ENCODE measurements at places on chromosomes 7 and 10.
A peak's percentile ranks its signal among the peaks of the same experiment; 100 is the strongest.

- DNase-seq: no peak
Observed at GRCh38 chr10:63478564-63478963, 12.8 kb upstream of the JMJD1C start.

GRCh38 chr10:68271196-68271882 is 39.4 kb upstream of the ATOH7 start:
- no peak for DNase-seq

DNA sequence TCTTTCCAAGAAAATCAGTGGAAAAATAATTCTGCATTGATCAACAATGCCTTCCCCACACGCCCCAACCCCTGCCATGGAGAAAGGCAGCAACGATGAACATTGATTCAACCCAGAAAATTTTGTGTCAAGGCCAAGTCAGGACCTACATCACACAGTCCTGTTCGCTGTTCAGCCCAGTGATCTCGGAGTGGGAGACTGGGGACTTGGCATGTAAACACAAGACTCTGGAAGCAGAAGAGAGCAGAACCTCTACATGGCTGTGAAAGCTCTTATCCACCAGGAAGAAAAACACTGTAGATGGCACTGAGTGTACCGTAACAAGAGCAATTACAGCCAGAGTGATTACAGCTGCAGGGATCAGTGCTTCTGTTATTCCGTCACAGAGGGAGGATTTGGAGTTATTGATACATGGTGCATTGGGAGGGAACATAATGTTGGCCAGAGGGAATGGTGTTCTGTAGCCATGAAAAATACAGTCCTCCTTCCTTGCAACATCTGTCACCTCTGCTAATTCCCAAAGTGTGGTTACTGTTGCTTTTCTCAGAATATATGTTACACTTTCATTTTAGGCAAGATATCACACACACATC is 136.6 kb downstream of the IQUB start:
- DNase-seq: no peak

- DNase-seq: no peak
Observed at GRCh38 chr7:155305231-155305904, 7.7 kb downstream of the INSIG1 start.

GRCh38 chr7:41881331-41882130 is 178.6 kb upstream of the INHBA start:
- no peak for DNase-seq

- DNase-seq: no peak
Observed at GRCh38 chr10:24451325-24451820, 242.4 kb downstream of the KIAA1217 start.

GRCh38 chr10:62939698-62940097 is 123.5 kb upstream of the EGR2 start:
- DNase-seq: no peak

- DNase-seq: no peak
Observed at GRCh38 chr7:125857606-125858005, 928.0 kb upstream of the POT1 start.

GRCh38 chr7:19520392-19520791 is 188.4 kb downstream of the POLR1F start:
- no peak for DNase-seq

GRCh38 chr7:124764847-124765400 is 668 bp downstream of the GPR37 start:
- DNase-seq: no peak

DNA sequence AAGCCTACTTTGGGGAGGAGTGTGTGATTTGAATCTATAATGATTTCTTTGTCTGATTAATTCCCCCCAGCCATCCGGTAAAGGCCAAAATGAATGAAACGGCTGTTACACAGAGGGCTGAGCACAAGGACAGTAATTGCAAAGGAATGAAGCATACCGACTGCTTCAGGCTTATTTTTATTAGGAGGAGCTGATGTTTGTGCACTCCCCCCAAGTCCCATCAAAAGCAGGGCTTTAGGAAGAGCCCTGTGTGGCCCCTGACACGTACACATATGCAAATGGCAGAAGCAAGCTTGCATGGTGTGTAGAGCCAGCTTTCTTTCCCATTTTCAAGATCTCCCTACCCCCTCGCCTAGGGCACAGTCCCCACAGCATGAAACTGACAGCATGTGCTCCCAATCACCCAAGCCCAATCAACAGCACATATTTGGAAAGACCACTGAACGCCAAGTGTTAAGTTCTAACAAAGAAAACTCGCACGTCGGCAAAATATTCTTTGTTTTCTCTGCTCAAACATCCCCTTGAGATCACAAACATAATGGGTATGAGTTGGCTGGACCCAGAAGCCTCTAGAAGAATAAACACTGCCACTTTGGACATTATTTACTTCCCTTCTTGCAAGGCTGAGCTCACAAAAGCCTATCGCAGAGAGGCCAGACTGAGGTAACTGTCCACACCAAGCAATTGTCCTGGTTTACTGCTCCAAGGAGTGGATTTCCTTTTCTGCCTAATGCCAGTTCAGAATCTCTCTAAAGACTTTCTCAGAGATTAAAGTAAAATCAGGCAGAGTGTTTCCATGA is 143.0 kb downstream of the CUBN start:
- DNase-seq: no peak

DNA sequence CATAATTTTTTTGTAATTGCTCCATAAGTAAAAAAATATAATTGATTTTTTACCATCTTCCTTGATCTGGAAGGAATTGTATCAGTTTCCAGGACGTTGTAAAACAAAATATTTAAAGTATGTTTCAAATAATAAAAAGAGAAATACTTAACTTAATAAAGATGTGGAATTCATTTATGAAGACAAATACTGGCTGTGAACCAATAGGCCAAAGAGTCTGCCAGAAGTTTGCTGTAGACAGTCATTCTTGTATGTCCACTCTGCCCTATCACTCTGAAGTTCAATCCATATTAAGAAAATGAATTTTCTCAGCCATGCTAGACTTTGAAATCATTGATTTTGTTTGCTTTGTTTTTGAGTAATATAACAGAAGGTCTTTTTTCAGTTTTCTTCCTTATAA is 256.4 kb downstream of the TRIL start:
- no peak for DNase-seq

DNA sequence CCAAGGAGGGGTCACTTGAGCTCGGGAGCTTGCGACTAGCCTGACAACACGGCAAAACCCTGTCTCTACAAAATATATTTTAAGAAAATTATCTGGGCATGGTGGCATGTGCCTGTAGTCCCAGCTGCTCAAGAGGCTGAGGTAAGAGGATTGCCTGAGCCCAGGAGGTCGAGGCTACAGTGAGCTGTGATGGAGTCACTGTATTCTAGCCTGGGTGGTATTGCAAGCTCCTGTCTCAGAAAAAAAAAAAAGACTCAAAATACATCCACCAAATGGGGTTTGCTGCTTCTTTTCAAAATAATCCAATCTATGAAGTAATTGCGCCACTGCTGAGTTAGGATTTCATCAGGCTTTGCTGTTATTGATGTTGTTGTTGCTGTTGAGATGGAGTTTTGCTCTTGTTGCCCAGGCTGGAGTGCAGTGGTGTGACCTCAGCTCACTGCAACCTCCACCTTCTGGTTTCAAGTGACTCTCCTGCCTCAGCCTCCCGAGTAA is 11.1 kb upstream of the VIM start:
- DNase-seq: no peak

DNA sequence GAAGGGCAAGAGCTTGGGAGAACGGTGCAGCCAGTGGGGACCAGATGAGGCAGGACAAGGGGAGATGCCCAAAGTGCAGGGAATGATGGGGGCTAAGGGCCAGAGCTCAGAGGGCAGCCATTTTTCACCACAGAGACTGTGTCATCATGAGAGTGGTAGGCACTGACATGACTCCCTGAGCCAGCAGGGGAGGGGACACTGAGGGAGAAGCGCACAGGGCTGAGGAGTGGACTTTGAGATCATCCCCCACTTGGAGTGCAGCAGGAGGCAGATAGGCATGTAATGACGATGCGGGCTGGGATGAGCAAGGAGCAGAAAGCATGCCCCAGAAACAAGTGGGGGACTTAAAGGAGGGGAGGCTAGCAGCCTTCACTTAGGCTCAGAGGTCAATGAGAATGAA is 5.2 kb upstream of the SMKR1 start:
- DNase-seq: no peak

DNA sequence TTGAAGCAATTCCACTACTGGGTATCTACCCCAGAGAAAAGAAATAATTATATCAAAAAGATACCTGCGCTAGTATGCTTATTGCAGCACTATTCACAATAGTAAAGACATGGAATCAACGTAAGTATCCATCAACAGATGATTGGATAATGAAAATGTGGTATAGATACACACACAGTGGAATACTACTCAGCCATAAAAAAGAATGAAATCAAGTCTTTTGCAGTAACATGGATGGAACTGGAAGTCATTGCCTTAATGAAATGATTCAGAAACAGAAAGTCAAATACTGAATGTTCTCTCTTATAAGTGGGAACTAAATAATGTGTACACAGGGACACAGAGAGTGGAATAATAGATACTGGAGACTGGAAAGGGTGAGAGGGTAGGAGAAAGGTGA is 7.4 kb upstream of the SLC35B4 start:
- DNase-seq: no peak

DNA sequence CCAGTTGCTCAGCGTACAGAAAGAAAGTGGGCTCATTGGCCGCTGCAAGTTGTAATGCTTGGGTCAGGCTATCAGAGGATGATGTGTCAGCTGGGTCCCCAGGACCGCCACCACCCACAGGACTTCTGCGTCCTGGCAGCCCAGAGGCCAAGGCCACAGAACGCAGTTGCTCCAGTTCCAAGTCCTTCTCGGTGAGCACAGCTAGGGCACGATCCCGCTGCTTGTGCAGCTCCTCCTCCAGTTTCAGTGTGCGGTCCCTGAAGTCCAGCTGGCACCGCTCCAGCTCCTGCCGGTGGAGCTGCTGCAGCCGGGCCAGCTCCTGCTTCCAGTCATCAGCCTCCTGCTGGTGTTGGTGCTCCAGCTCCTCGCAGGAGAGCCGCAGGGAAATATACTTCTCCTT is 3.0 kb downstream of the GCC1 start:
- DNase-seq: no peak

GRCh38 chr7:148630078-148630477 is 39.5 kb downstream of the C7orf33 start:
- no peak for DNase-seq

DNA sequence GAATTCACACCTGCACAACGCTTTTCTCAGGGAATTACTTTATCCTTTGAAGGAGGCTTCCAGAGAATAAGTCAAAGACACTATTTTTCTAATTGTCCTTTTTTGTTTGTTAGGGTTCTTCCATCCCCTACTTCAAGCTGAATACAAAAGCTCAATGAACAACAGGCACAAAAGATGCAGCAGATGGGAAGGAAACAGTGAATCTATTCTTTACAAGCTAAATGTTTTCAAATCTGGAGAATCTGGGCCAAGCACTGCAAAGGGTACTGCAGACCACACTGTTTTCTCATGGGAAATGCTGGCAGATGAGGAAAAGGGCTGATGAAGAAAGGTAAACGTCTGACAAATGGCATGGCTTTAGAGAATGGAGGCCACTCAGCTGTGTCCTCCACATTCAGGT is 18.5 kb downstream of the LIPA start:
- DNase-seq: no peak

DNA sequence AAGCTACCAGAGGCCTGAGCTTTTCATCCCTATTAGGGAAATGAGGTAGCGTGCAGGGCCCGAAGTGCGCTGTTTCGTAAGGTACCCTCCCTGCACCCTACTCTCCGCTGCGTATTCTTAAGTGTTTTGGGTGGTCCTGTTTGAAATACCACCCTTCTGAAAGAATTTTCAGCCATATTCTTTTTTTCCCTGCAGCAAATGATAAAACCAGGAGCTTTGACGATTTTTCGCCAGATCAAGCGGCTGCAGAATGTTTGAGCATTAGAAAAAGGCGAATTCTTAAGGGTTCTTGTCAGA is 1.2 kb downstream of the RSBN1L start:
- DNase-seq: peak; percentile 13
